M059J (cell line): ENCODE measurements at places on chromosomes 2 and 18. TPM values are rescaled to one million over a fixed set of nuclear protein-coding genes. Genes with fewer than 3 reads are reported as not detected.

ABCG5 gene
- total RNA-seq, result not detected in 2 replicates

PROKR1 gene
- 0.17 TPM in 1 of 2 replicates, not detected in the other for total RNA-seq

ALPP gene
- total RNA-seq, result 0.59 and 1.5 TPM in 2 replicates

CD8B2 gene
- total RNA-seq, result 0.10 TPM in 1 of 2 replicates, not detected in the other

IDH1 gene
- total RNA-seq, result 114 and 145 TPM in 2 replicates

CERKL gene
- total RNA-seq, result 0.81 and 2.2 TPM in 2 replicates

MOB4 gene
- 31.2 and 51.0 TPM in 2 replicates for total RNA-seq

IL37 gene
- 0.30 TPM in 1 of 2 replicates, not detected in the other for total RNA-seq

IL36B gene
- not detected in 2 replicates for total RNA-seq

CTAGE1 gene
- 0.15 TPM in 1 of 2 replicates, not detected in the other for total RNA-seq

COL4A4 gene
- 0.22 and 0.89 TPM in 2 replicates for total RNA-seq

ATP6V1B1 gene
- 0.81 TPM in 1 of 2 replicates, not detected in the other for total RNA-seq

C18orf54 gene
- total RNA-seq, result 6.8 and 8.5 TPM in 2 replicates

EIF5B gene
- 8.5 and 11.7 TPM in 2 replicates for total RNA-seq

EVX2 gene
- total RNA-seq, result not detected in 2 replicates

RAPGEF4 gene
- 0.47 and 1.4 TPM in 2 replicates for total RNA-seq

MC2R gene
- total RNA-seq, result not detected in 2 replicates

DARS1 gene
- 141 and 143 TPM in 2 replicates for total RNA-seq

LHCGR gene
- total RNA-seq, result not detected in 2 replicates

CDKL4 gene
- not detected in 2 replicates for total RNA-seq

TMEM200C gene
- total RNA-seq, result 0.17 and 0.54 TPM in 2 replicates
